Activated CD4-positive, alpha-beta T cell treated with anti-CD3 and anti-CD28 coated beads, Interleukin-2, amount 50 U/mL, for 16 hours (primary cell): ENCODE measurements at places on chromosomes 3 and 15.

- no peak for DNase-seq
Measured at GRCh38 chr3:151933234-151933853, 59.9 kb downstream of the SUCNR1 start.

GRCh38 chr3:170497207-170498095 lies 78.8 kb downstream of the CLDN11 start:
- no peak for DNase-seq

DNA sequence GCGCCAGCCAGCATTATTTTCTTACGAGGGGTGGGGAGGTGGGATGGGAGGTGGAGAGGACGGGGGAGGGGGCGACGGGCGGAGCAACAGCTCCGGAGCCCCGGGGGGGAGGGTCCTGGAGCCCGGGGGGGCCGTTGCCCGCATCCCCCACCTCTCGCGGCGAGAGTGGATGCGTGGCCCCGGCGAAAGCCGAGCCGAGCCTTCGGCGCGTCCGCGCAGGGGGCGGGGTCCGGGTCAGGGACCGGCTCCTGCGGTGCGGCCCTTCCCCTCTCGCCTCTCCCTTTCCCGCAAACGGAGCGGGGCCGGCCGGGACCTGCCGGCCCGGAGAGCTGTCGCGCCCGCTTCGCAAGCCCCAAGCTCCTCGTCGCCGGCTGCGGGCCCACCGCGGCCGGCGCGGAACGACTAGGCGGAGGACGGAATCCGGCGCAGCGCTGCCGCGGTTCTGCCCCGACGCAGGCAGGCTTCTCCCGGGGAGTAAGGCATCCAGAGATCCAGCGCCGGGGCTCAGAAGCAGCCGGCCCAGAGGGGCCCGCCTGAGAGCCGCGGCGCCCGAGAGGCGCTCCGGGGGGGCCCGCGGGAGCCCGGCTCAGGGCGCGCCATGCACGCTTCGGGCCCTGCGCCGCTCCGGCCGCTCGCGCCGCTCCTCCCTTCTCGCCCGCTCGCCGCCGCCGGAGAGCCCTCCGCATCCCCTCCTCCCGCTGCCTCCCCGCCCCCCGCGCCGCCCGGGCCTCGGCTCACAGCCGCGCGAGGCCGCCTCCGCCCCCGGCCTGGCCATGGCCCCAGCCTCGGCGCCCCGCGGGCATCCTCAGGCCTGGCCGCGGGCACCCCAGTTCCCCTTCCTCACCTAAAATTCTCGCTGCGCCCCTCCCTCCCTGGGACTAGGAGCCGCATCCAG lies 459 bp upstream of the ADCY5 start:
- no peak for DNase-seq

DNA sequence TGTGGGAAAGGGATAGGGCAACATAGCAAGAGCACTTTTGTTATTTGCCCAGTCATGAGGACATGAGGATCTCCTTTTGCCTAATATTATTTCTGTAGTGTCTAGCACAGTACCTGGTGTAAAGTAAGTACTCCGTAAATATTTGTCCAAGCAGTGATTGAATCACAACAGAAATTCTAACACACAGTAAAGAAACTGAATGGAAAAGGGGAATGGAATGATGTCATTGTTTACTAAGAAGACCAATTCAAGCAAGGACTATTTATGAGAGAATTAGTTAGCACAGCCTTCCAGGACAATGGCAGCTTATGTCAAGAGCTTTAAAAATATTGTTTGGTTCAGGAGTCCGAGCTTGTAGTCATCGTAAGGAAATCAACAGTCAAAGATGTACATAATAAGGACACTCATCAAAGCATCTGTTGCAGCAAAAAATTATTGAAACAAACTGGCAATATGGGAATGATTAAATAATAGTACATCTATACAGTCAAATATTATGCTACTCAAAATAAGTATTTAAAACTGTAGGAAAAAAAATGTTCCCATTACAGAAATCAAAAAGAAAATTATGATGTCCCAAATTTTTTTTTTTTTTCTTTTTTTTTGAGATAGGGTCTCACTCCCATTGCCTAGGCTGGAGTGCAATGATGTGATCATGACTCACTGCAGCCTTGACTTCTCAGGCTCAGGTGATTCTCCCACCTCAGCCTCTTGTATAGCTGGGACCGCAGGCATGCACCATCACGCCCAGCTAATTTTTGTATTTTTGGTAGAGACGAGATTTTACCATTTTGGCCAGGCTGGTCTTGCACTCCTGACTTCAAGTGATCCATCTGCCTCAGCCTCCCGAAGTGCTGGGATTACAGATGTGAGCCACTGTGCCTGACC lies 17.9 kb downstream of the CAPN7 start:
- no peak for DNase-seq

DNA sequence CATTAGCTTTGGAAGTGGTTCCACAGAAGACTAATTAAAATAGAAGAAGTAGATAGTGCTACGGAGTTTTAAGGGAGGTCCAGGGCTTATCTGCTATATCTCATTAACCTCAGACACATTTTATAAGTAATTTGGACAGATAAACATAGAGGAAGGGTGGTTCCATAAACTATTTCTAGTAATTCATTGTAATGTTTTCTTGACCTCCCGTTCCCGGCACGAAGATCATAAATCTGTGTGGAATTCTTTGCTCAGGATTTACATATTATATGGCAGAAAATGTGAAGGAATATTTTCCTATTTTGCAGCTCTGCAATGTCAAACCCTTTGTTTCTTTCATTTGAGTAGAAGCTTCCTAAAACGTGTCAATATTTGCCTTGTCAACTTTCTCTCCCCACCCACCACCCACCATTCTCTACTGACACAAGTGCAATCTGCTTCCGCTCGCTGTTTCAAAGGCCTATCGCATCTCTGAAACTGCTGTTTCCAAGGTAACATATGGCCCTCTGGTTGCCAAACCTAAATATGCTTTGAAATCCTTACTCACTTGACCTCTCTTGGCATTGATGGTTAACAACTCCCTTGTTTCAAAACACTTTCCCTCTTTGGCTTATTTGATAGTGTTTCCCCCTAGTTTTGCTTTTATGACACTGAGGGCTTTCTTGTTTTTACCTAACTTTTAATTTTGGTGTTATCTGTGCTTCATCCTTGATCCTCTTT lies 21.4 kb upstream of the PLSCR5 start:
- no peak for DNase-seq

- no peak for DNase-seq
Measured at GRCh38 chr15:60973637-60974415, 255.3 kb downstream of the RORA start.

DNA sequence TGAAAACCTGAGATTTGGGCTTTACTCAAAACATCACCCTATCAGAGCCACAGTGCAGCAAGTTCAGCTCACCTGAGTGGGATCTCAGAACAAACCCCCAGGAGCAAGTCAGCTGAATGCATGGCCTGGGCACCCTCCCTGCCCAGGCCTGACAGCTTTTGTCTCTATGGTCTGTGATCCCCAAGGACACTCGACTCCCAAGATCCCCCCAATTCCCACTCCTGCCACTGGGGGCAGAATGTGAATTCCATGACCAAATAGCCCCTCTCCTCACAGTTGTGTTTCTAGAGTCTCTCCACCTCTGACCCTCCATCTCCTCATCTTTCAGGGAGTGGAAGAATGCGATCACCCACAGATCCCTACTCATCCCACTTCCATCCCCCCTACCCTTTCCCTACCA lies 58.9 kb downstream of the ZNF445 start:
- DNase-seq: no peak

GRCh38 chr3:32366638-32367397 lies 24.8 kb upstream of the CMTM7 start:
- DNase-seq: no peak

DNA sequence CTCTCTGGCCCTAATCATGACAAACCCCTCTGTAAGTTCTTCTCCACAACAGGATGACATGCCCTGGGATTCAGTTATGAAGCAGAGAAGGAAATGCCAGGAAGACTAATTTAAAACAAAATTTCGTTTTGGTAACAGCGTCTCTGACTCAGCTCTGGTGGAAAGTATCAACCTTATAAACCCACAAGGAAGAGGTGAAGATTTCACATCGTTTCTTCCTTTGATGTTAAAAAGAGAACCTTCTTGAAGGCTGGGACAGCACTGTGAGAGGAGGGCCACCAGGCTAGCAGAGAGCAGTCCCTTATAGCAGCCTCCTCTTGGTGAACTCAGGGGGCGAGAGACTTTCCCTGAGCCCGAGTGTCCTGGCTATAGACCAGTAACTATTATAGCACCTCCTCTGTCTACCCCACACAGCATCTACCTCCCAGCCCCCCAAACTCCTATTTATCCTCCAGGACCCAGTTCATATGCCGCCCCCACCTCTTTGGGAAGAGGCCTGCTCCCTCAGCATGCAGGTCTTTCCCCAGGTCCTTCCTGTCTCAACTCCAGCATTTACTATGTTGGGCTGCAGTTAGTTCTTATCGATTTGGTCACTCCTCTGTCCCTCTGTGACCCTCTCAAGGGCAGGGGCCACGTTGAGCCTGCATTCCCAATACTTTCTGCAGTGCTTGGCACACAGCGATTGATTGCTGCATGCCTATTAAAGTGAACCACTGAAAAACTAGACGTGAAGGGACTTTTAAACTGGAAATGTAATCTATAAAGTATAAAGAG lies 321.5 kb upstream of the ICE2 start:
- peak; percentile 64 for DNase-seq

GRCh38 chr15:89119489-89120478 lies 31.5 kb downstream of the ABHD2 start:
- DNase-seq: no peak

GRCh38 chr3:131540821-131541220 lies 38.0 kb upstream of the MRPL3 start:
- DNase-seq: no peak

DNA sequence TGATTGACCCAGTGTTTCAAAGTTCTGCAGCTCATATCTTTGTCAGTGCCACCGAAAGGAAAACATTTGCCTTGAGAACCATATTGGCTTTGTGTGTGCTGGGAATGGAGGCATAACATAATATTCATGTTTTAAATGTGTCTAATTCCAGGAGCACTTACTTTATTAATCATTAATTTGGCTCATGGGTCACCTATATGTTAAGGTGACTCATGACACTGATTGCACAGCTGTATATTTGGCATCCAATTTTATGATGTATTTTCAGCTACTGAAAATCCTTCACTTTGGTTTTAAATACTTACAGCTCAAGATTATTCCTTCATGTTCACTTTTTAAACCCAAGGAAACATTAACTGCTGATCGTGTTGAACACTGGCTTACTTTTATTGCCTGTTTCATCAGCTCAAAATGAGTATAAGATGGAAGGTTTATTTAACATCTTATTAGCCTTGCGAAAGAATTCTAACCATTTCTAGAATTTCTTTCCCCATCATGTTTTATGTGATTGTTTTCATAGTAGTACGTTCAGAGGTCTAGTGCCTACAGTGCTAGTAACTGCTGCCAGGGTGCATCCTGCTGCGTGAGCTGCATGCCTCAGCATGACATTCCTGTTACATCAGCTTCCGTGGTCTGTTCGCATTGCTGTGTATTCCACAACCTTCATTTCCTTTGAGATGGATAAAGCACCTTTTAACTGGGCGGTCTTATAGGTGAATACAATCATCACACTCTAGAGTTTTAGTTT lies 63.7 kb downstream of the LRCH3 start:
- DNase-seq: no peak

DNA sequence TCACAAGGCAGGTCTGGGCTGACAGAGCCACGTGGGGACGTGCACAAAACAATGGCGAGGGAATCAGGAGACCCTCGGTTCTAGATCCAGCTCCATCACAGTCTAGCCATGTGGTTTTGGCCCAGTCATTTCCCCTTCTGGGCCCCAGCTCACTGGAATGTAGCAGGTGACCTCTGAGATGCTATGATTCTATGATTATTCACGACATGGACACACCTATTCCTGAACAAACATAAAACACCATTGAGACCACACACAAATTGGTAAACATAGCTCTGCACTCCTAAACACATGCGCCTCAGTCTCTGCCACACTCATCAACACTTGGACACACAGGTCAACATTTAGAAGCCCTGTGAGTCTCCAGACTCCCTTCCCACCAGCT lies 9.0 kb downstream of the IGDCC4 start:
- no peak for DNase-seq

DNA sequence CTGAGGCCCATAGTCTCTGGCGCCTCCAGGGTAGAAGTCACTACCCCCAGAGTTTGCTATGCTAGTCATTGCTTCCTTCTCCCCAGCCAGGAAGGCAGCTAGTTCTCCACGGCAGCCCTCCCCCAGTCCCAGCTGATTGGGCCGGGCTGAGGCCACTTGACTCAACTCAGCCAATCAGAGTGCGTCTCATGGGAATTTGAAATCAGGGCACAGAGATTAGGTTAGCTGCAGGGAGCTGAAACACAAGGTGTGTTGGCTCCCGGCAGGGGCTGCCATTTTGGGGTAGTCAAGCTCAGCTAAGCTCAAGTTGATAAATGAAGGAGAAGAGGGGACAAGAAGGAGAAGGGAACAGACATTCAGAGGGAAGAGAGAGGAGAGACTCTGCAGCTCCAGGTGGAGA lies 32.8 kb downstream of the LINGO1 start:
- DNase-seq: peak; percentile 16

GRCh38 chr3:51024765-51025632 lies 350.3 kb downstream of the DOCK3 start:
- DNase-seq: peak; percentile 56

DNA sequence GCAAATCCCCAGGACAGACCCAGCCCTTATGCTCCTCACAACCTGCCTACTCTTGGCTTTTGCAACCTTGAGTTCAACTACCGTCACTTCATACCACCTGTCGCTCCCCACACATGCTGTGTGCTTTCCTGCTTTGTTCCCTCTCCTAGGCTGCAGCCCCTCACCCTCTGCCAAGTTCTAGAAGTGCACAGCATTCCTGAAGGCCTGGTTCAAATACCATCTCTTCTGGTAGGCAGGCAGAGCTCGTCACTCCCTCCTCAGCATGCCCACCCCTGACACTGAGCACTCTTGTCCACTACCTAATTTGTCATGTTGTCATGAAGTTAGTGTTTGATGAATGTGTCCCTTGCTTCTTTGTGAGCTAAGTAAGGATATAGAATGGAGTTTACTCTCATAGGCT lies 129.6 kb downstream of the SEMA6D start:
- DNase-seq: no peak

DNA sequence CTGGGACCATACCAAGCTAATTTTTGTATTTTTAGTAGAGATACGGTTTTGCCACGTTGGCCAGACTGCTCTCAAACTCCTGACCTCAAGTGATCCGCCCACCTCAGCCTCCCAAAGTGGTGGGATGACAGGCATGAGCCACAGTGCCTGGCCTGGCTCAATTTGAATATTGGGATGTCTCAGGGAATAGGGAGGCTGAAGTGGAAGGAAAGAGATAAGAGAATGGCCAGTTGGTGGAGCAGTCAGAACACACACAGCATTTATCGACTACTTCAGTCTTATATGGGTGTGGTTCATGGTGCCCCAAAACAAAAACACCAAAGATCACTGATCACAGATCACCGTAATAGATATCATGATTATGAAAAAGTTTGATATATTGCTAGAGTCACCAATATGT lies 144.4 kb downstream of the GMNC start:
- DNase-seq: no peak

DNA sequence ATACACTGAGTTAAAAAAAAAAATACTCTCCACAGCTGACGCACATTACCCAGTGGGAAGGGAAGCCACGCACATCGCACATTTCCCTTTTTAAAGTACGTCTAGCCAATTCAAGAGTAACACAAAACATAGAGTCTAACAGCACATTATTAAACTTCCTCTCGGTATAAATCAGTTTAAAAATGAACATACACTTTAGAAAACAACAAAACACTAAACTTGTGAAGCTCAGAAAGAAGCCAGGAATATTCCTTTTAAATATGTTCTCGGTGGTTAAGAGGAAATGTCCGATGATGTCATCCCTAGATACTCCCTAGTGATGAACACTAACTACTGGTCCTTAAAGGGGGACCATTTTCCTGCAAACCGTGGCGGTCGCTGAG lies 721 bp downstream of the MYEF2 start:
- DNase-seq: peak; percentile 25

GRCh38 chr3:84125760-84126159 lies 833.0 kb upstream of the CADM2 start:
- no peak for DNase-seq
